ENCODE measurements at places on chromosomes 12 and 14. TPM values are rescaled to one million over a fixed set of nuclear protein-coding genes. Genes with fewer than 3 reads are reported as not detected.

GRCh38 chr14:105617201-105617777 lies 90.9 kb downstream of the TMEM121 start:
- DNase-seq, result no peak

GRCh38 chr14:74542056-74542685 lies 48.6 kb downstream of the ISCA2 start:
- no peak for DNase-seq

CCDC196 gene
- total RNA-seq, result not detected

DNA sequence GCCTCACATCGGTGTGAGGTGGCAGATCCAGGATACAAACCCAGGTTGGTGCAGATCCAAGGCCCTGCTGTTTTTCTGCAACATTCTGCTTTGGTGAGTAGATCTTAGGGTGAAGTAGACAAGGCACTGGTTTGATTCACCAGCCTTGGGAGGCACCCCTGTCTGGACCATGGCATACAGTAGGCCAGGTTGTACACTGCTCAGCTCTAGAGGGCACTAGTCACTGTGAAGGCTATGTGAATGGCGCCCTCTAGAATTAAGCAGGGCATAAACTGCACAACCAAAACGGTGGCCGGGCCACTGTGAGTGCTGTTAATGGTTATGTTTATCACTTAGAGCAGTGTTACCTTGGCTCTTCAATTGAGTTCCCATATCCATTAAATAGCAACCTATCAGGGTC lies 280.6 kb upstream of the PWP1 start:
- no peak for DNase-seq

GRCh38 chr12:58639318-58639934 lies 280.9 kb downstream of the LRIG3 start:
- DNase-seq, result no peak

DNA sequence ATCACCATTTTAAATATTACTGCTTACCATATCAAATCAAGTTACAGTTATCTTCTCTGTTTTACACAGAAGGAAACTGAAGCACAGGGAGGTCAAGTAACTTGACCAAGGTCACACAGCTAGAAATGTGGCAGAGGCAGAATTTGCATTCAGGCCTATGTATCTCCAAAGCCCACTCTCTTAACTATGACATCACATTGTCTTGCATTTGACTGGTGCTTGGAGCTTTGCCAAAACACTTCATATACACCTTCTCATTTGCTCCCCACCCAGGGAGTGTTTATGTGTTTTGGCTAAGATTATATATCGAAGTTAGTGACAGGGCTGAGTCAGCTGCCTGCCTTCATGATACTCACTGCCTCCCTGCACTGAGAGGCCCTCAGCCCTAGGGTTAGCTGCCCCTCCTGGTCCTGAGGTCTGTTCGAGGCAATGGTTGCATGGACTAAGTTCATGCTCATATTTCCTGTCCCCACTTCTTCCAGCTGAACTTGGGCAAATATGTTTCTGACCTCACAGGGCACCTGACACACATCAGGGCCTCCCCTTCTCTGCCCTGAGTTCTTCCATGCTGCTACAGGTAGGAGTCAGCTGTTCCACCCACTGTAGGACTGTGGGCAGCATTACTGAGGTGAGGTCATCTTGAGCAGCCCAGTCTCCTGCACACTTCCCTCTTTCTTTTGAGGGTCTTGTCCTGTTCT lies 1.8 kb downstream of the GALNT6 start:
- no peak for DNase-seq

DNA sequence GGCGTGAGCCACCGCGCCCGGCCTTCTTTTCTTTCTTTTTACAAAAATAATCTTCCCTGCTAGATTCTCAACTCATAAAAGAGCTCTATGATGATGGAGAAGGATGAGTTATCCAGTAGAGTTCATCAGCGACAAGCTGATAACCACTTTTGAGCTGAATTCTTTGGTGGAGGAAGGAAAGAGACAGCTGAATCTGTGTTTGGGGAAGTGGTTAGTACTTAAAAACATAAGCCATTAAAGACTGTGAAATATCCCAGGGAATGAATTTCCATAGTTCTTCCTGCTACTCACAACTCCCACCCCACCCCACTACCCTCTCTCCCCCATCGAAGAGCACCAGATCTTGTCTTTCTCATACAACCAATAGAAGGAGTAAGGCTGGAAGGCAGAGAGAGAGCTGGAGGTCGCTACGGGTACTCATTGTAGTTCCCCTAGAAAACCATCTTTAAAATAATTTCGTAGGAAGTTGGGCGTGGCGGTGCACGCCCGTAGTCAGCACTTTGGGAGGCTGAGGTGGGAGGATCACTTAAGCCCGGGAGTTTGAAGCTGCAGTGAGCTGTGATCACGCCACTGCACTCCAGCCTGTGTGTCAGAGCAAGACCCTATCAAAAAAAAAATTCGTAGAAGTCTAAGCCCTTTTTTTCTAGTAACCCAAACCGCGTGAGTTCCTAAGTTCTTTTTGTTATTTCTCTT lies 647 bp upstream of the ESPL1 start:
- no peak for DNase-seq

ASPG gene
- not detected for total RNA-seq

GRCh38 chr12:47909839-47910465 lies 5.2 kb upstream of the VDR start:
- no peak for DNase-seq

SMCO3 gene
- total RNA-seq, result 0.12 TPM

GRCh38 chr14:38197001-38197783 lies 10.5 kb upstream of the SSTR1 start:
- DNase-seq, result no peak
